Psoas muscle (tissue), 8 donors: ENCODE measurements at places on chromosomes 1 and 21. TPM values are rescaled to one million over a fixed set of nuclear protein-coding genes. Genes with fewer than 3 reads are reported as not detected.
A peak's percentile ranks its signal among the peaks of the same experiment; 100 is the strongest.

Gene DDR2
- 21.2 TPM for total RNA-seq

Gene AXDND1
- total RNA-seq: not detected

- H3K36me3 ChIP-seq: no peaks in the 10 kb centered on the region
Observed at GRCh38 chr1:198254521-198254920, 97.7 kb downstream of the NEK7 start.

- DNase-seq: no peak
- H3K36me3 ChIP-seq: no peaks in the 10 kb centered on the region
- H3K4me3 ChIP-seq: no peak overlapping the region
- H3K27ac ChIP-seq: no peak overlapping the region
Observed at GRCh38 chr1:205360891-205361290, 4.2 kb upstream of the KLHDC8A start.

DNA sequence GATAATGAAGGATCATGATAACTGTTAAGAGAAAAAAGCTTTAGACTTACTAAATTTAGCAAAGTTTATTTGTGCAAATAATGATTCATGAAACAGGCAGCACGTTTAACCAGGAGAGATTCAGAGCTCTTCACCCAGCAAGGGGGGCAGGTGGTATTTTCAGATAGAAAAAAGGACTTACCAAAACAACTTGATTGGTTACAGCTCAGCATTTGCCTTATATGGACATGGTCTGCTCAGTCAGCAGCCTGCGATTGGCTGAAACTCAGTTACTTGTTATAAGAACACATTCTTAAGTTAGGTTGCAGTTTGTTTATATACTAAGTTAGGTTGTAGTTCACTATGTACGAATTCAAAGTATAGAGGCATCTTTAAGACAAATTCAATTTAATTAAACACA lies 165.6 kb downstream of the DUSP10 start:
- H3K4me1 ChIP-seq: peaks cover 13% of the 10 kb centered on the region
- no peak for DNase-seq
- no peak overlapping the region for H3K27ac ChIP-seq
- no peaks in the 10 kb centered on the region for H3K27me3 ChIP-seq

DNA sequence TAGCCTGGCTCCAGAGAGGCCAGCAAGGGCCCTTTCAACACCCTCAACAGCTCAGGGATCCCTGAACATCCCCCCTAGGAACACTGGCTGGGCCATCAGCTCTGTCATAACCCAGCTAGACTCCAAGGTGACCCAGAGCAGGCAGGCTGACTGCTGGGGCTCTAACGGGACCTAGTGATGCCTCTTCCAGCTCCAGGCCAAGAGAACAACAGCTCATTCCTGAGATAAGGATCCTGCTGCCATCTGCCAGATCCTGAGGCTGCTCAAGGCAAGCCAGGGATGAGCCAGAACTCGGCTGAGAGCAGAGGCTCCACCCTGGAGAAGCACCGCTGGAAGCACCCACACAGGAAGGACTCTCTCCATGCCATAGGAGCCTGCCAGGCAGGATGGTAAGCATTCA lies 2.0 kb downstream of the VSIG8 start:
- no peaks in the 10 kb centered on the region for H3K27me3 ChIP-seq
- DNase-seq: no peak
- no peaks in the 10 kb centered on the region for H3K4me1 ChIP-seq
- no peak overlapping the region for H3K4me3 ChIP-seq
- H3K27ac ChIP-seq: no peak overlapping the region

DNA sequence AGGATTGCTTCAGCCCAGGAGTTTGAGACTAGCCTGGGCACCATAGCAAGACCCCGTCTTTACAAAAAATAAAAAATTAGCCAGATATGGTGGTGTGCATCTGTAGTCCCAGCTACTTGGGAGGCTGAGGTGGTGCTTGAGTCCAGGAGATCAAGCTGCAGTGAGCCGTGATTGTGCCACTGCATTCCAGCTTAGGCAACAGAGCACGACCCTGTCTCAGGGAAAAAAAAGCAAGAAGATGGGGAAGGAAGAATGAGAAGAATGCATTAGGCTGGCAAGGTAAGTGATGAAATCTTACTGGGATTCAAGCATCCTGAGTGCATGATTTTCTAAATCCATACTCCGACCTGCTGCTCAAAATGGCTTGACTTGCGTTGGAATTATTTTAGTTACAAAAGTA lies 6.8 kb downstream of the PCP4L1 start:
- no peaks in the 10 kb centered on the region for H3K4me1 ChIP-seq
- no peak for DNase-seq
- peaks cover 5% of the 10 kb centered on the region for H3K27me3 ChIP-seq
- H3K27ac ChIP-seq: no peak overlapping the region
- no peaks in the 10 kb centered on the region for H3K36me3 ChIP-seq
- no peak overlapping the region for H3K4me3 ChIP-seq

Gene RIPPLY3
- total RNA-seq: not detected

DNA sequence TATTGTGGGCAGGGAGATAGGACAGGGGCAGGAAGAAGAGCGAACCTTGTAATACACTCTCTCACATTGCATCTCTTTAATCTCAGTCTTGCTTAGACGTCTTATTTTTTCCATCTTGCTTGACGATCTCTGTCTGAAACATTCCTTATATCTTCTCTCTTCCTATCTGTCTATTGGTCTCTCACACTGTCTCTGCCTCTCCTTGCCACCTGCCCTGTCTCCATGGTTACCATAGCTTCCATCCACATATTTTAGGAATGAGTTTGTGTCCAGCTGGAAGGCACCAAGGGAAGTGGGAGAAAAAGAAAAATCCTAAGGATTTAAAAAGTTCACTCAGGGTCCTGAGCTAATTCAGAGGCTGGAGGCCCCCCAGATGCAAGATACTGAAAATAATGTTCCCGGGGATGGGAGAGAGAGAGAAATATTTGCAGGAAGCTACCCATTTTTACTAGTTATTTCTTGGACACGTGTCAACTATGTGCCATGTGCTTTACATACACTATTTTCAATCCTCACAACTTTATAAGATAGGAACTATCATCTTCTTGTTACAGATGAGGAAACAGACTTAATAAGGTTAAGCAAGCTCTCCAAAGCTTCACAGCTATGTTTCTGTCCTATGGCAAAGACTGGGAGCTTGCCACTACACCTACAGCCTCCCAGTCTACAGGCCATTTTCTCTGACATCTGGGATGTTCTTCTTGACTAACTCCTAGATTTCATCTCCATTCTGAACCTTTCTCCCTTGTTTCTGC lies 933 bp downstream of the ANKRD34A start:
- H3K27ac ChIP-seq: peak overlapping the region; percentile 86
- H3K4me1 ChIP-seq: peaks cover 49% of the 10 kb centered on the region
- H3K4me3 ChIP-seq: peak overlapping the region; percentile 85
- no peak for DNase-seq

DNA sequence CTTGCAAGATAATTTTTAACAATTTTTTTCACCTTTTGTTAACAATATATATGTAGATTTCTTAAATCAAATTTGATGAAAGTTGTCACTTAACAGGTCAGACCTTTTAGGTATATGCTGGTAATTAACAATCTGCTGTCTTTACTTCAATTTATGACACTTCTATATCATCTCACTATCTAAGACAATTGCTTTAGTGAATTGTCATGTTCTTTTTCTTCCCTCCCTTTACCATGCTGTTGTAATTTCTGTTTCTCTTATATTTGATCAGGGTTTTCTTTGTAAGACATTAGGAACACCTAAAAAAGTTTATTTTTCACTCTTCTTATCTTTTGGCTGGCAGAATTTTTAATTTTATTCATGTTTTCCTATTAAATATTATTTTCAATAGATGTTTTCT lies 2.0 kb downstream of the IFI16 start:
- peaks cover 3% of the 10 kb centered on the region for H3K36me3 ChIP-seq
- DNase-seq: no peak
- no peaks in the 10 kb centered on the region for H3K27me3 ChIP-seq
- H3K27ac ChIP-seq: peak overlapping the region; percentile 10
- H3K4me1 ChIP-seq: no peaks in the 10 kb centered on the region
- H3K4me3 ChIP-seq: peak overlapping the region; percentile 67

Gene ATP5PB
- total RNA-seq: 428 TPM

DNA sequence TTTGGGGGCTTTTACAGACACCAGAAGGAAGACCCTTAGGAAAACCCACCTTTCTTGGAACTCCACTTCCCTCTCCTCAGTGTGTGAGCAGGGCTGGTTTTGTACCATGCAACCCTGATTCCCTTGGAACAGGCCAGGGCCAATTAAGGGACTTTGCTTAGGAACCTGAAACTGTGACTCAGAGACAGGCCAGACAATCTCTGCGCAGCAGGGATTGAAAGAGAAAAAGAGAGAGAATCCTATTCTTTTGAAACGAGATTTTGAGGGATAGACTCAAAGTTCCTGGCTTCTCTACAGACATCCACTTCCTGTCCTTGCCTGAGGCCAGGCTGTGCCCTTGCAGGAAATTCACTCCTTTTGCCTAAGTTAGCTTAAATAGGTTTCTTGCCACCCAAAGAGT lies 23.1 kb upstream of the C1orf198 start:
- no peaks in the 10 kb centered on the region for H3K36me3 ChIP-seq
- no peaks in the 10 kb centered on the region for H3K4me1 ChIP-seq

GRCh38 chr1:47438165-47439016 lies 547 bp downstream of the FOXD2 start:
- no peaks in the 10 kb centered on the region for H3K4me1 ChIP-seq
- H3K27ac ChIP-seq: no peak overlapping the region
- DNase-seq: no peak
- peak overlapping the region; percentile 69 for H3K4me3 ChIP-seq
- H3K27me3 ChIP-seq: peaks cover 58% of the 10 kb centered on the region

GRCh38 chr1:162922201-162922600 lies 61.2 kb upstream of the CCDC190 start:
- H3K4me3 ChIP-seq: no peak overlapping the region
- H3K27me3 ChIP-seq: no peaks in the 10 kb centered on the region

DNA sequence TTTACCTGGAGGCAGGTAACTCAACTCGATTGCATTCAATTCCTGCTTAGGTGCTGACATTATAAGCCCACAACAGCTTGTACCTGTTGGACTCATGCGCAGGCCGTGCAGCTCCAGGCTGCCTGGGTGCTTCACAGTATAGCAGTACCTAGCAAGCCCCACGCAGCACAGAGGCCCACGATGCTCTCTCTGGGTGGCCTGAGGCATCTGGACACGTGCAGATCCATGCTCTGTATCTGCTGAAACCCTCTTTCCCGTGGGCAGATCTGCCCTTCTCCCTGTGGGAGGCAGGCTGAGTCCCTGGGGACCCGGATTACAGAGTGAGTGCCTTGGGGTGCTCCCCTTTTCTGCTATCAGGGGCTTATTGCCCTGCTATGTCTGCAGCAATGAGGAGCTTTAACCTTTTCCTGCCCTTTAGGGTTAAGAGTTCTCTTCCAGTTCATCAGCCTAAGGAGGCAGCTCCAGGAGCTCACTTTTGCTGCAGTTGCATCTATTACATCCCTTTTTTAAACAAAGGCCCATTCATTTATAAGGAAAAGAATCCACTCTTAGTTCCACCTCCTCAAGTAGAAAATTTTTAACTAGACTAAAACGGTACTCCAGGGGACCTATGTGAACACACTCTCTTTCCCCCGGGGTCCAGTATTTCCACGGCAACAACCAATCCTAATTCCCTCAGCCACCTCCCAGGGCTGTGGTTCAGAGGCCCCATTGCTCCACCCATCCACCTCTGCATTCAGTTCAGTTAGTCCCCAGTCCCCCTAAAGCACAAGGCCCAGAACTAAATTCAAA lies 19.3 kb downstream of the ITPKB start:
- no peaks in the 10 kb centered on the region for H3K36me3 ChIP-seq
- DNase-seq: no peak
- H3K27me3 ChIP-seq: no peaks in the 10 kb centered on the region
- H3K4me3 ChIP-seq: no peak overlapping the region

- no peak overlapping the region for H3K27ac ChIP-seq
- DNase-seq: no peak
- H3K36me3 ChIP-seq: no peaks in the 10 kb centered on the region
- no peaks in the 10 kb centered on the region for H3K27me3 ChIP-seq
Observed at GRCh38 chr1:111624382-111624781, 4.8 kb downstream of the RAP1A start.

DNA sequence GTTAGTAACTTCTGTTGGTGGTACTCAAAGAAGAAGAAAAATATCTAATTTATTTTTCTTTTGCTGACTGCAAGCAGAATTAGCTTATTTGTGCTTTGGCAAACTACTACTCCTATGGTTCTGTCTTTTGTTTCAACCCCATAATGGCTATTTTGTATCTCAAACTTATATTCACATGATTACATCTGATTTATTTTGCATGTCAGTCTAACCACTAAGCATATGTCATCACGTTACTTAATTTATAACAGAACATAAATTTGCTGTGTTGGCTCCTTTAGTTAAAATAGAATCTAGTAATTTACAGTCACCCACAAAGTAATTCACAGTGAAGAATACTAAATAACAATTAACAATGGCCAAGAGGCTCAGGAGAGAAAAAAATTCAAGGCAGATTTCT lies 39.1 kb upstream of the CNN3 start:
- H3K27me3 ChIP-seq: no peaks in the 10 kb centered on the region
- no peak overlapping the region for H3K27ac ChIP-seq
- no peak overlapping the region for H3K4me3 ChIP-seq

- no peak for DNase-seq
- no peaks in the 10 kb centered on the region for H3K4me1 ChIP-seq
- peaks cover 30% of the 10 kb centered on the region for H3K27me3 ChIP-seq
- no peaks in the 10 kb centered on the region for H3K36me3 ChIP-seq
- no peak overlapping the region for H3K4me3 ChIP-seq
Observed at GRCh38 chr1:11898831-11899467, 27.3 kb downstream of the KIAA2013 start.

- peak overlapping the region; percentile 70 for H3K27ac ChIP-seq
- no peaks in the 10 kb centered on the region for H3K36me3 ChIP-seq
- DNase-seq: no peak
- no peak overlapping the region for H3K4me3 ChIP-seq
- peaks cover 20% of the 10 kb centered on the region for H3K4me1 ChIP-seq
Observed at GRCh38 chr1:203100516-203100869, 14.7 kb upstream of the MYOG start.

- peaks cover 16% of the 10 kb centered on the region for H3K4me1 ChIP-seq
- no peak for DNase-seq
- H3K27me3 ChIP-seq: no peaks in the 10 kb centered on the region
- H3K27ac ChIP-seq: peak overlapping the region; percentile 13
- H3K4me3 ChIP-seq: no peak overlapping the region
Observed at GRCh38 chr1:93839307-93839706, 39.7 kb downstream of the DNTTIP2 start.

DNA sequence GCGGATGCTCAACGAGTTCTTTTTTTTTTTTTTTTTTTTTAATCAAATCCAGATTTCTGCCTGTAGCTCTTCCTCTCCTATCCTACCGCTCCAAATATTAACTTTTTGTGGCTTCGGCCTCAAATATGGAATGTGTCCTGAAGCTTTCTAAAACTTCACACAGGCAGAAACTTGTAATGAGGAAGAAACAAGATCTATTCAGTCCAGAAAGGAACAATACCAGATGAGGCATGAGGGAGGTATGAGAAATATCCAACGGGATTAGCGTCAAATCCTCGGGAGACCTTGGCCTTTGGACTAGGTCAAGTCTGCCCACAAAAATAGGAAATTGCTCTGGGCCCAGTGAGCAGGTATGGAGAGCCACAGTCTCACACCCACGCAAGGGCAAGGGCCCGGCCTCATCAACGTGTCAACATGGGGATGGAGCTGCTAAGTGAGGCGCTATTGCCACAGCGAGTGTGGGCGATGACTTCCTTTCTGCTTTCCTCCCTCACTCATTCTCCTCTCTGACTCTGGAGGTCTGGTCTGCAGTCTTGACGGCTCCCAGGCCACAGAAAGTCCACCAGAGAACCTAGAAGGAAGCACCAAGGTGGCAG lies 66.6 kb downstream of the BCAR3 start:
- DNase-seq: no peak
- peak overlapping the region; percentile 86 for H3K27ac ChIP-seq
- no peaks in the 10 kb centered on the region for H3K27me3 ChIP-seq
- peaks cover 52% of the 10 kb centered on the region for H3K4me1 ChIP-seq
- H3K4me3 ChIP-seq: no peak overlapping the region
